H7 (cell line): ENCODE measurements at places on chromosomes 7 and 10.

DNA sequence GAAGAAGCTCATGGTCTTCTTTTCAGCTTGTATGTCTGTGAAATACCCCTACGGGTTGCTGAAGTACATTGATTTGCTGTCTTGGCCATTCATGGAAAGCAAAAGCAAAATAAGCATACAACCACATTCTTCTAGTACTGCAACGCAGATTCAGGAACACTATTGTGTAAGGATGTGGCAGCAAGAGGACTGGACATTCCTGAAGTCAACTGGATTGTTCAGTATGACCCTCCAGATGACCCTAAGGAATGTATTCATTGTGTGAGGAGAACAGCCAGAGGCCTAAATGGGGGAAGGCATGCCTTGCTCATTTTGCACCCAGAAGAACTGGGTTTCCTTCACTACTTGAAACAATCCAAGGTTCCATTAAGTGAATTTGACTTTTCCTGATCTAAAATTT, 133.4 kb upstream of the ANKRD1 start:
- no peak for DNase-seq

DNA sequence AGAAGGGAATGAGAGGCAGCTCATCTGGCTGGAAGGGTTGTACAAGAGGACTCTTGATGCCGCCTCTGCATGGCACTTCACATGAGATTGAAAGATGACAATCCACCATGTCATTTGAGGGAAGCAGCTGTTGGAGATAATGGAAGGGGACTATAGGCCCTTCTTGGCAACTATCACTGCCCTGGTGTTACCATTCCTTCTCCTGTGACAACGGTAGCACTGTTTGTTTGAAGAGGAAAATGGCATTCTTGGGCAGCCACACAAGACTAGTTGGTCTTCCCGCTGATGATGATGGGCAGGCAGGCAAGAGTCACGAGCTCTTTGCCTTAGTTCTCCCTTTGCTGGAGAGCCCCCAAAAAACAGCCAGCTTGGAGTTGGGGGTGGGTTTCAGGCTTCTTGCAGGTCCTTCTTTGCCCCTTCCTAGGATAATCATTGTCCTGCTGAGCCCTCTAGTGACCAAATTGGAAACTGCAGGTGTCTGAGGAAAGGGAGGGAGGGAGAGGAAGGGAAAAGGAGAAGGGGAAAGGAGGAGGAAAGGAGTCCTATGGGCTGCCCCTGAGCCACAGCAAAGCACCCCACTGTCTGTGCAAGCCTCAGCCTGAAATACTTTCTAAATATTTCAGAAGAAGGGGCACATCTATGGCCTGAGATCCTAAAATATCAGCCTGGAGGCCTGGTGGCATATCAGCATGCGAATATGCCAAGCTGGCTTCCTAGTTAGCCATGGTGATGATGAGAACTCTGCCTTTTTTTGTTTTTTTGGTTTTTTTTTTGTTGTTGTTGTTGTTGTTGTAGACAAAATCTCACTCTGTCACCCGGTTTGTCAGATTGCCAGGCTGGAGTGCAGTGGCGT, 165.6 kb upstream of the KMT2E start:
- peak; percentile 70 for DNase-seq

DNA sequence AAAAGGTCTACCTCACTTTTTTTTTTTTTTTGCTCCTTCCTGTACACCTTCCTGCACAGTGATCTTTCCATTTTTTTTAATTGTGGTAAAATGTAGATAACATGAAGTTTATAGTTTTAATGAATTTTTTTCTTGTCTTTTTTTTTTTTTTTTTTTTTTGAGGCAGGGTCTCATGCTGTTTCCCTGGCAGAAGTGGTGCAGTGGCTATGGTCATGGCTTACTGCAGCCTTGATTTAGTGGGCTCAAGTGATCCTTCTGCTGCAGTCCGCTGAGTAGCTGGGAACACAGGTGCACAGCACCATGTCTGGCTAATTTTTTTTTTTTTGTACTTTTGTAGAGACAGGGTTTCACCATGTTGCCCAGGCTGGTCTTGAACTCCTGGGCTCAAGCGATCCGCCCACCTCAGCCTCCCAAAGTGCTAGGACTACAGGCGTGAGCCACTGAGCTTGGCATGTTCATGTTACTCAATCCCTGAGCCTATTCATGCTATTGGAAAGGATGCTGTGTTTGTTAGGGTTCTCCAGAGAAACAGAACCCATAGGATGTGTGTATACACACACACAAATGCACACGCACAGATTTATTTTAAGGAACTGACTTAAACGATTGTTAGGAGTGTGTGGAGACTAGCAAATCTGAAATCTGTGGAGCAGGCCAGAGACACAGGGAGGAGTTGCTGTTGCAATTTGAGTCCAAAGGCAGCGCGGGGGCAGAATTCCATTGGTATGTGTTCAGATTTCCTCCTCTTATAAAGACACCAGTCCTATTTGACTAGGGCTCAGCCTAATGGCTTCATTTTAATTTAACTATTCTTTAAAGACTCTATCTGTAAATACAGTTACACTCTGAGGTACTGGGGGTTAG, 29.1 kb downstream of the GALNT11 start:
- DNase-seq = no peak

GRCh38 chr7:129213828-129214227, 11.0 kb upstream of the AHCYL2 start:
- peak; percentile 78 for DNase-seq

GRCh38 chr7:673681-674453, 52.6 kb upstream of the DNAAF5 start:
- DNase-seq = peak; percentile 47

- no peak for DNase-seq
Measured at GRCh38 chr10:128608791-128609190, 482.6 kb upstream of the MKI67 start.

DNA sequence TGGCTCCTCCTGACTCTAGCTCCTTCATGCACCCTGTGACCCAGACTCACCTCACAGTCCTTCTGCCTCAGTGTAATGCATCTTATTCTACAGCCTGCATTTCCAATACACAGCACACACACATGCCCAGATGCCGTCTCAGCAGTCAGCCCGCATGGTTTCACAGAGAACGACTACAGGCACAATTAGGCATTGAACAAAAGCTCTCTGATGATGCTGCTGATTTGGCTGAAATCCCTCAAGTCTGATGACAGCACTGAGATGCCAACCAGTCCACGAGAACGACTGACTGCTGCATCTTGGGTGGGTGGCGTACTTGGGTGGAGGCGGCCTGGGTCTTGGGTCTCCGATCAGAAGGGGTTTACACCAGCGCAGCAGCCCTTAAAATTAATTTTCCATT, 200.4 kb downstream of the TAX1BP1 start:
- DNase-seq = no peak

GRCh38 chr7:34048445-34048844, 143.1 kb downstream of the BMPER start:
- no peak for DNase-seq

- DNase-seq = no peak
Measured at GRCh38 chr7:121803039-121803438, 69.9 kb upstream of the PTPRZ1 start.

- DNase-seq = no peak
Measured at GRCh38 chr7:7188742-7189141, 6.4 kb downstream of the C1GALT1 start.

- DNase-seq = no peak
Measured at GRCh38 chr10:44569193-44570091, 184.5 kb upstream of the CXCL12 start.

GRCh38 chr10:5841965-5842364, 28.7 kb upstream of the GDI2 start:
- DNase-seq = no peak

- no peak for DNase-seq
Measured at GRCh38 chr10:34916314-34916713, 101.2 kb upstream of the PARD3 start.

DNA sequence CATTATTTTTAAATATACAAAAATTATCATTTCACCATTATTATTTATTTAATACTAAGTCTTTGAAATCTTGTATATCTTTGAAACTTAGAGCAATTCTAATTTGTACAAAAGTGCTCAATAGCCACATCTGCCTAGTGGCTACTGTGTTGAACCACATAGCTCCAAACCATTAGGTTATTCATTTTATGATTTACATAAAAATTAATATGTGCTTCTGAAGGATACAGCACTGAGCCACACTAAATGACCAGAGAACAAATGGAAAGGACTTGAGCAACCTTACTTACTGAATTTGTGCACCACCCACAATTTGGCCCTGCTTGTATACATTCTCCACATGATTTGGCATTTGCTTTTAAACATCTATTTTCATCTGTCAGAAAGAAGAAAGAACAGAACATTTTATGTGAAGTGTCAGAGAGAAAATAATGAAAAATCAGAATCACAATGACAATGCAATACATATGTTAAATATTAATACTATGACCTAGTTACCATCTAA, 25.8 kb downstream of the ITGB1 start:
- DNase-seq = no peak

GRCh38 chr10:62616885-62617590, 187.5 kb upstream of the ADO start:
- no peak for DNase-seq

GRCh38 chr7:36011588-36011965, 141.5 kb upstream of the EEPD1 start:
- peak; percentile 64 for DNase-seq

- DNase-seq = no peak
Measured at GRCh38 chr7:16609842-16610450, 35.6 kb downstream of the ANKMY2 start.

- no peak for DNase-seq
Measured at GRCh38 chr7:88200261-88200660, 19.6 kb downstream of the SRI start.

DNA sequence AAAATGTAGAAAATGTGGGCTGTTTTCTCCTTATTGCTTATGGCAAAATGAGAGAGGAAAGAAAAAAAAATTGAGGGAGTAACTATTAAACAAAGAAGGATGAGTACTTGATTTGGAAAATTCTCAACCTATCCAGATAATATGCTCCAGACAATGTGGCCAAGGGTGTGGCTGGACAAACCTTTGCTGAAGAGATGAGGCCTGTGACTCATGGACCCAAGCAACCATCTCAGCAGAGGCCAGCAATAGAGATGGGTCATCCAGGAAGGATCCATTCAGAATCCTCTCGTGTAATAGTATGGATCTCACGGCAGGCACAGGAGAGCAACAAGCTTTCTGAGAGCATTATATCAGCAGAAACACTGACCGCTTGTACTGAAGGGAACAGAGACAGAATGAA, 120.3 kb upstream of the CELF2 start:
- DNase-seq = no peak

- peak; percentile 54 for DNase-seq
Measured at GRCh38 chr7:128931190-128931798, 6.4 kb upstream of the IRF5 start.

GRCh38 chr7:142592664-142593063, 156.6 kb upstream of the PRSS1 start:
- DNase-seq = no peak

DNA sequence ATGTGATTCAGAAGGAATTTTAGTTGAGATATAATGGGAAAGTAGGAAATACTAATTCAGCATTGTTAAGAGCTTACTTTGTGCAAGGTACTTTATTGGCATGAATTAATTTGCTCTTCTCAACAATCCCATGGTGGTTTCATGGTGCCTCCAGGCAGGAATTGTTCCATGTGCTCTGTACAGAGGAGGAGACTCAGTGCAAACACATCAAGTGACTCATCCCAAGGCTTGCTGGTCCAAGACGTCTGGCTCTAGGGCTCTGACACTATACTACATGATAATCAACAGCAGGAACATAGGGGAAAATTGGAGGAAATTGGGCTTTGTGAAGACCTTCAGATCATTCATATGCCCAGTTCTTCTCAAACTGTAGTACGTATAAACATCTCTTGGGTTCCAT, 66.5 kb upstream of the PRKG1 start:
- no peak for DNase-seq

DNA sequence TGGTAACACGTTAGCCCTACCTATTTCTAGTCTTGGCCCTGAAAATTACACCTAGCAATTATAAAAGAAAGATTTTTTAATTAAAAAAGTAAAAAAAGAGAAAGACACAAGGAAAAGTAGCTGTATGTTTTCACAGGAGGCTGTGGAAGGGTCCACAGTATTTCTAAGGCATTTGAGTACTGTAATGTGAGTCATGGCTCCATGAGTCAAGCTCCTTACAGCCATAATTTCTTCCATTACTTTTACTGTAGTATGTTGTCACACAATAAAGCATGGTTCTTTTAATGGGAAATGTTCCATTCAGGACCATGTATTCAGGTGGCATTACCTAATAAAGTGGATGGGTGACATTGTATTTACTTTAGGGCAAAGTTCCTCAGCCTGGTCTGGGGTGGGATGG, 113.4 kb downstream of the GPR37 start:
- DNase-seq = no peak

DNA sequence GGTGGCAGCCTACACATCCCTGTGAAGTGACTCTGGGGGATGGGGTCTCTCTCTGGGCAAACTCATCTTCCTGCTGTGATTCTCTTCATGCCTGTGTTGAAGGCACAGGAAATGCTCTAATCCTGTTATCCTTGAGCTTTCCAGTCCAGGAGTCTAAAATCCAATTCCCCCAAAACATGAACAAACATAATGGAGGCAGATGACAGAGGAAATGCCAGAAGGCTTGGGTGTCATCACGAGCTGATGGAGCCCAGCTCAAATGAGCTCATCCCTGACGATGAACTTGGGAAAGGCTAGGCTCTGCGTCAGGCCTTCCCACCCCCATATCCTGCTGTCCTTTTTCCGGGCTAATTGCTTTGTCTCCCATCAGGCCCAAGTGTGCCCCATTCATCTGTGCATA, 165.9 kb upstream of the PODXL start:
- DNase-seq = no peak

DNA sequence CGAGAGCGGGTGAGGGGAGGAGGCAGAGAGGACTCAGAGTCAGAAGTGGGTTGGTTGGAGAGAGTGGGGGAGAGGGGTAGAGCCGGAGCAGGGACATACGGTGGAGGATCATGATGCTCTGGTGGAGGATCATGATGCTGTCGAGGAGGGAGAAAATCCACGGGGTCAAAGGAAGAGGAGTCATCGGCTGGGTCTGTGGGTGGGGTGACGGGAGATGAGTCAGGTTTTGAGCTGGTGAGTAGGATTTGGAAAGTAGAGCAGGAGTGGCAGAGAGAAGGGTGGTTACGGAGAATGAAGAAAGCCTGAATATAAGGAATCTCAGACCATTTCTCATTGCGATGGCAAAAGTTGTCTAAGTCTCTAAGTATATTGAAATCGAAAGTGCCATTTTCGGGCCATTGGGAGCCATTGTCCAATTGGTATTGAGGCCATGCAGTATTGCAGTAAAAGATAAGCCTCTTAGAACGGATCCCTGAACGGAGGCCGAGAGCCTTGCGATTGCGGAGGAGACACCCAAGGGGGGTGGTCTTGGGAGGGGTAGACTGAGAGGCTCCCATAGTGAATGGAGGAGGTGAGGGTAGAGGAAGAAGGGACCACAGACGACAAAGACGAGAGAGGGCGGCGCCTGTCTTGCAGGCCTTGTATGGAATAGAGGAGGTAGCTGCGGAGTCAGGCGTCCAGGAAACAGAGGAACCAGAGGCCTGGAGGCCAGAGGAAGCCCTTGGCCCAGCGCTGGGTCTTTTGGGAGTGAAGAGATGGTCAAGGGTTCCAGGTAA, 23.8 kb downstream of the SCIN start:
- DNase-seq = no peak

GRCh38 chr10:107434201-107434600, 269.7 kb upstream of the SORCS1 start:
- DNase-seq = no peak
